Stimulated activated CD8-positive, alpha-beta memory T cell treated with anti-CD3 and anti-CD28 coated beads, Interleukin-2, amount 100 ng/mL, for 48 hours (primary cell): ENCODE measurements at places on chromosomes 4 and X.

DNA sequence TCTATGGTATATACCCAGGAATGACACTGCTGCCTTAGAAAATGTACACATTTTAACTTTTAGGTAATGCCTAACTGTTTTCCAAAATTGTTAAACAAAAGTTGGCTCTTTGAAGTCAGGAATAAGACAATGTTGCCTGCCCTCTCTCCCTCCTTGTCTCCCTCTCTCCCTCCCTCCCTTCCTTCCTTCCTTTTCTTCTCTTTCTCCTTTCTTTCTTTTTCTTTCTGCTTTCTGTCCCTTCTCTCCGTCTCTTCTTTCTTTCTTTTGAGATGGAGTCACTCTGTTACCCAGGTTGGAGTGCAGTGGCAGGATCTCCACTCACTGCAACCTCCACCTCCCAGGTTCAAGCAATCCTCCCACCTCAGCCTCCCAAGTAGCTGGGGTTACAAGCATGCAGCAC is 4.6 kb upstream of the TMA16 start:
- DNase-seq, result no peak

DNA sequence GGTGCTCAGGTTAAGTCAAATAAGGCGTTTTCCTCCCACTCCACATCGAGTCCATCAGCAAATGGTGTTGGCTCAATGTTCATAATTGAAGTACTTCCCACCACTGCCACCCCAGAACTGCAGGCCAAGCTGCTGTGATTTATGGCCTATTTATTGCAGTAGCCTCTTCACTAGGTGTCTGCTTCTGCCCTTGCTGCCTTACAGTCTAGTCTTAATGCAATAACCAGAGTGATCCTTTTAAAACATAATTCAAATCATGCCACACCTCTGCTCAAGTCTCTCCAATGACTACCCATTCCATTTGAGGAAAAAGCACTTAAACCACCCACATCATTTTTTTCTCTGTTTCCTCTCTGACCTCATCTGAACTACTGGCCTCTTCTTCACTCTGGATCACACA is 220.3 kb downstream of the KCNIP4 start:
- no peak for DNase-seq

DNA sequence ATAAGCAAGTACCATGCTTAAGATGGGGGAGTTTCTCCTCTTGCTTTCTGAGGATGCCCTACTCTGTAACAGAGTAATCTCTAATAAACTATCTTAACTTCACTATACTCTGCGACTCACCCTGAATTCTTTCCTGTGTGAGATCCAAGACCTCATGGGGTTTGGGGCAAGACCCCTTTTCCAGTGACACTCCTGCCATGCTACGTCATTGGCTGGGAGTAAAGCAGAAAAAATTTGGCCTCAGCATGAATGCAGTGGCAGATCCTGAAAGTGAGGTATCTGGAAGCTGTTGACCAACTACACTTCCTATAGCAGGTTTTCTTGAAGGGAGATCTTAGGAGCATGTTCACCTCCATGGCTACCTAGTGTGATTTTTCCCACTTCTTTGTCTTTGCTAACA is 109.1 kb upstream of the MED14 start:
- DNase-seq, result no peak

- peak; percentile 33 for DNase-seq
These were observed 13.4 kb downstream of the ARHGEF6 start for GRCh38 chrX:136767104-136767941.

DNA sequence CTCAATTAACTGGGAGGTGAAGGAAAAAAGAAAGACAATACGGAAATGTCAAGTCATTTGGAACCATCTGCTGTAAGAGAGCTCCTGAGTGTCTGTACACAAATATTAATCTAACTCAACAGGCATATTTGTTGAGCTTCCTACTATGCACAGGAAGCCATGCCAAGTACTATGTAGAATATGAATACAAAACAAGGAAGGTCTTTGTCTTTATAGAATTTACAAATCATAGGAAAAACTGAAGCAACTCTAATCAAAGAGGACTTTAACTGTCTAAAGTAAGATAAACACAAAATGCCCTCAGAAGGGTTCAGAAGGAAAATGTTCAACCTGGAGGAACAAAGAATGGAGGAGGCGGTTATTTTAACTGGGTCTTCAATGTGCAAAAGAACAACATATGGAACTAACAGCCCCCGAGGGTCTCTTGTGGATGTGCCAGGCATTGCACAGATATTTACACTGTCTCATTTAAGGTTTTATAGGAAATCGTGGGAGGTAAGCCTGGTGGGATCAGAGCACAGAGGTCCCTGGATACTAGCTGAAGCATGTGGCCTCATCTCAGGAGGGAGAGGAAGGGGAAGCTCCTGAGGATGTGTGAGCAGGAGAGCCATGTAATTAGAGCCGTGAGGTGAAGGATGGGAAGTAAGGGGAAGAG is 5.8 kb downstream of the FAM114A1 start:
- DNase-seq, result no peak

DNA sequence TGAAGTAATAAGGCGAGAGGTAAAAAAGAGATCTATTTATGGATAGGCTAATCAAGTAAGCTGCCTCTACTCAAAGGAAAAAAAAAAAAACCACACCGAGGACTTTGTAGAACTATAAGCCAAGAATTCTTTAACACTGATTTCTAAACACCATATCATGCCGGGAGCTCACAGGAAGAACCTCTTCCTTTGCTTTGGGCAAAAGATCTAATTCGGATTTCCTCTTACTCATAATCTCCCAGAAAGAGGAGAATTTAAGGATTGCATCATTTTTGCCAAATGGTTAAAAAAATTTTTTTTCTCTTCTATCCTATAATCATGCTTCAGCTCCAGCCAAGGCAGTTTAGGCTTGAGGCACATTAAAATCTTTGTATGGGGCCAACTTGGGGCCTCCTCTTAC is 95.5 kb downstream of the ZNF827 start:
- no peak for DNase-seq

GRCh38 chr4:7734651-7735260 is 204.9 kb downstream of the AFAP1 start:
- no peak for DNase-seq

- DNase-seq, result no peak
These were observed 143.4 kb upstream of the VCX3A start for GRCh38 chrX:6678313-6678712.

DNA sequence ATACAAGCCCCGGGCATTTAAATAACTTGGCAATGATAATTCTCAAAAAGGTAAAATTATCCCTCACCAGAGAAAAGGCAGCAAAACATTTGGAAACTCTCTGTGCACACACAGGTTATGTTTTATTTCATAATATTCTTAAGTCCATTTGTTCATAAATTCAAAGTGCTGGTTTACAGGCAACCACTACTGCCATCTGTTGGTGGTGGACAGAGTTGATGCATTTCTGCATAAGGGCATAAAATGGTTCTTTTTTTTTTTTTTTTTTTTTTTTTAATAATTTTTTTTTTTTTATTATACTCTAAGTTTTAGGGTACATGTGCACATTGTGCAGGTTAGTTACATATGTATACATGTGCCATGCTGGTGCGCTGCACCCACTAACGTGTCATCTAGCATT is 31.5 kb upstream of the IL21 start:
- peak; percentile 28 for DNase-seq

GRCh38 chrX:66684196-66684595 is 45.3 kb upstream of the EDA2R start:
- no peak for DNase-seq

- no peak for DNase-seq
These were observed 611.2 kb downstream of the RPA4 start for GRCh38 chrX:97494756-97495372.

DNA sequence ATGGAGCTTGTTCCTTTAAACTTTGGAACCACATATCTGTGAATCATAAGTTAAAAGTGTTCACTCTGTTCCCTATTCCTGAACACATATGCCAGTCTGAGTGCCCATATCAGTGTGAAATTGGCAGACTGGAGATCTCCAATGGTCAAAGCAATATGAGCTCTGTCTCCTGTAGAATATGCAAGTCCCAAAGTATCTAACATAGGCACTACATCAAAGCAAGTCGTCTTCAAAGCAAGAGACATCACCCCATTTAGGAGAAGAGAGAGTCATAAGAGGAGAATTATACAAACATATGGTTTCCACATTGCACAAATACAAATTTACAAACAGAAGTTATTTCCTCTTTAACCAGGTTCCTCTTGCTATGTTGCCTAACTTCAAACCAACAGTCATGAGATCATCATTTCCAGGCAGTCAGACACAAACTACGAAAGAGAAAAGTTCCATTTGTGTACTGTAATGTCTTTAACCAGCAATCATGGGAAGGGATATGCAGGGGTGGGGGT is 9.9 kb upstream of the GK start:
- DNase-seq, result no peak

DNA sequence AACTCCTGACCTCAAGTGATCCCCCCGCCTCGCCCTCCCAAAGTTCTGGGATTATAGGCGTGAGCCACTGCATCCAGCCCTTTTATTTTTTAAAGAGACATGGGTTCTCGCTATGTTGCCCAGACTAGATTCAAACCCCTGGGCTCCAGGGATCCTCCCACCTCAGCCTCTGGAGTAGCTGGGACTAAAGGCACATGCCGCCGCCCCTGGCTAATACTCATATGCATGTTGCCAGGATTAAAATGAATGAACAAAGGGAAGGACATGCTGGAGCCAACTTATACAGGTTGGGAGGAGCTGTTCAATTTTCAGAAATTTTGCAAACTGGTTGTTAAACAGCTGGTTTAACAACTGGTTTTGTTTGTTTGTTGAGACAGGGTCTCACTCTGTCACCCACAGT is 1.4 kb upstream of the FTSJ1 start:
- DNase-seq, result no peak

DNA sequence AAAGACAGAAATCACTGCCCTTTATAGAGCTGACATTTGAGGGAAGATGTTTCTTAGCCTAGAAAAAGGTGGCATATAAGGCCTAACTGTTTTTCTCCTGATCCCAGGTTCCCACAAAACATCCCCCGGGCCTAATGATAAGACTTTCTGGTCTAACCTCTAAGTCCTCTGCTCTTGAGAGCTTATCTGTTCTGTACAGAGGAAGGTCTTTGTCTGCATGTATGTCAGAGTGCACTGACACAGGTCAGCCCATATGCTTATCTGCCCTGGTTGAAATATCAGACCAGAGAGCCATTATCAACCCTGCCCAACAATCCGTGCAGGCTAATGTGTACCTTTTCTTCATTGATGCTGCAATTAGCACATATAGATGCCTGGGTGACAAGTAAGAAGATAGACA is 76.2 kb downstream of the ARHGEF9 start:
- no peak for DNase-seq

DNA sequence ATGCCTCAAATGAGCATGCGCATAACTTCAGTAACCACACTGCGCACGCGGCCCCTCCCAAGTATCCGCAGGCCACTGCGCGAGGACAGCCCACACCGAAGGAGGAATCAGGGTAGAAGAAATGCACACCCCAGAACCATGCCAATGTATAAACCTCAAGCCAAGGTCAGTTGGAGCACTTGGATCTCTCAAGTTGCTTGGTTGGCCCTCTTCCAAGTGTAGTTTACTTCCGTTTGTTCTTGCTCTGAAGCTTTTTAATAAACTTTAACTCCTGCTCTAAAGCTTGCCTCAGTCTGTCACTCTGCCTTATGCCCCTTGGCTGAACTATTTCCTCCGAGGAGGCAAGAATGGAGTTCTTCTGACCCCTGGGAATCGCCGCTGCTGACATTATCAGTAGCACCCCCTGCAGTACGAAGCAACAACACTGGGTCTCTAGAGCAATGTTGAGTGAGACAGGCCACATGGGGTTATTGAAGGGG is 22.0 kb upstream of the SPINK2 start:
- DNase-seq, result no peak

GRCh38 chr4:17884063-17884462 is 73.3 kb downstream of the NCAPG start:
- DNase-seq, result no peak

DNA sequence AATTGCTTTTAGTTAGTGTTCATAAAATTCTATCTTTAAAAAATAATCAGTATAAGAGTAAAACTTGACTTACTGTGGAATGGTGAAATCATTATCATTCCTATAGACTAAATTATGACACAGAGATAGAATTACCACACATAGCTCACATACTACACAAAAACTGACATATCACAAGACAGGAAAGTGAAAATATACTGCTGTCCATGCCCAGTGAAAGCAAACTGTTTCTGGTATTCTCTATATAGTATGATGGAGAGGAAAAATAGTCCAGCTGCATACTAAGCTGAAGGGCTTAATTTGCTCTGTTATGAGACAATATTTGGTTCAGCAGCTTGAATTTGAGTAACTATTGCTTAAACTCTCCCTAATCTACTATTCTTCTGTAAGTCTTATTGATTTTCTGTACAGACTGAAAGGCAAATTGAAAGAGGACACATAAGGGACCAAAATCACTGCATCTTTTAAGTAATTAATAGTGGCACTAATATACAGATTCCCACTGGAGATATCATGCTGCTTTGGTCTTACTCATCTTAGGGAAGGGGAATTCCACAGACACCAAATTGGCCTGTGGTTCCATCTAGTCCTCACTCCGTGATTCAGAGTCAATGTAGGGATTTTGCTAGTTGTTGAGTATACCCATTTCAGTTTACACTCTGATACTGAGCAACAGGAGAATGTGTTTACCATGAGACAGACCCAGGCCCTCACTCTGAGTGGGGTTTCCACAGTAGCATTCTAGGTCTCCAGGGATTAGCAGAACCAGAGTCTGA is 47.4 kb upstream of the AGA start:
- no peak for DNase-seq

DNA sequence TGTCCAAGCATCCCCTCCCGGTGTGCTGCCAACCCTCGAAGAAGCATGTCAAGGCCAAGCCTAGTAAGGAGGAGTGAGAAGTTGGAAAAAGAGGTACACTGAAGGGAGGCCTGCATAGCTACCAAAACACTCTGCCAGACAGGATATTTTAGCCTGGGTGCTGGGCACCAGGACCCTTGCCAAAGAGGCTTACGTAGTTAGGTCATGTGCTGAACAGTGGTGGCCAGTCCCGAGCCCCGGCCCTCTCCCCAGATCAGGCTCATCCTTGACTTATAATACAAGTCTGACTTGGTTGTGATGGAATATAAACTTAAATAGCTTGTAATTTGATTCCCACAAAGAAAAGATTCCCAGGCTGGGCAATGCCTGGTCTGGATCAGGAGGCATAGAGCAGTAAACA is 149.3 kb downstream of the ARHGEF9 start:
- DNase-seq, result no peak
